Chondrocyte (in vitro differentiated cells): ENCODE measurements at places on chromosomes 6 and 20. TPM values are rescaled to one million over a fixed set of nuclear protein-coding genes. Genes with fewer than 3 reads are reported as not detected.

DNA sequence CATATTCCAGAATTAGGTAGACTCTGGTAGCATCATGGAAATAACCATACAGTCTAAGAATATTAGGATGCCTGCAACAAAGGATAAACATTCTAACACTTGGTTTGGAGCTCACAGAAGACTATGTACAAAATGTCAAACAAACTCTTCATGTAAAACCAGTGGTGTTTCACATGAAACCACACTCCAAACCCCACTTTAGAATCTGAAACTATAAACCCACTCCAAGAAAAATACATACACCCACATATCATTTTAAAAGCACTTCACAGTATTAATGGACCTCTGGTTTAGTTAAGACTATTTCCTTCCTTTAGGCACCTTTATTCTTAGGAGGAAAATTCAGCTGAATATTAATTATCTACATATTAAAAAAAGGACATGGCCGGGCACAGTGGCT is 10.5 kb downstream of the AURKA start:
- DNase-seq, result no peak

GRCh38 chr6:45772886-45773495 is 242.7 kb downstream of the CLIC5 start:
- DNase-seq, result no peak

GRCh38 chr6:65708162-65708561 is 1.1 kb upstream of the EYS start:
- no peak for DNase-seq

- DNase-seq, result no peak
Observed at GRCh38 chr6:162313922-162314660, 413.5 kb downstream of the PRKN start.

- DNase-seq, result no peak
Observed at GRCh38 chr6:39196673-39197091, 32.6 kb downstream of the KCNK5 start.

GRCh38 chr6:167506443-167507301 is 181.8 kb downstream of the TTLL2 start:
- no peak for DNase-seq

DNA sequence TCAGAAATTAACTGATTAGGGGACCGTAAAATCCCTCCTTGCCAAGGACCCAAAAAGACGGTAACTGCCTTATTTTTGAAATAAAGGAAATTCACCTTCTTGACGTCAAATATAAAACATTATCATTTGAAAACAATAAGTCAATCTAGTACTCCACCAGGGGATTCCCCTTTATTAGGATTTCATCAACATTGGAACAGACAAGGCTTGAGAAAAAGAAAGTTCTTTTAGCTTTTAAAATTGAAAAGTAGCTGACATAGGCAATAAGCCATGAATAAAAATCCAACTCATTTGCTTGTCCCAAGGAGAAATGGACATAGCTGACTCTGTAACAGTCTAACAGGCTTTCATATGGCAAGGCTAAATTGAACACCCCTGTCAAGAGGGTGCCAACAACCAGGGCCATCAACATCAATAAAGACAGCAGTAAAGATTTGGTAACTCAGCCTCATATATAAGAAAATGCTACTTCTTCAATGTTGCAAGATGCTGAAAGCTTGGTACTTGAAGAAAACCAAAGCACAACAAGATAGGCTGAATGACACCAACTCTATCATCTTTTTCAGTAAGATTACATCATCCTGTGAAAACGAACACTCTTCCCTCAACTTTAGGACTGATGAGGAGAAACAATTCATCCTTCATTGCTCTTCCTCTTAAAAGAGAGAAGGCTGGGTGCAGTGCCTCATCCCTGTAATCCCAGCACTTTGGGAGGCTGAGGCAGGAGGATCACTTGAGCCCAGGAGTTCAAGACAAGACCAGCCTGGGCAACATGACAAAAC is 121.0 kb upstream of the PRDM1 start:
- no peak for DNase-seq

GRCh38 chr20:39874049-39874893 is 814.8 kb downstream of the MAFB start:
- DNase-seq, result no peak

DNA sequence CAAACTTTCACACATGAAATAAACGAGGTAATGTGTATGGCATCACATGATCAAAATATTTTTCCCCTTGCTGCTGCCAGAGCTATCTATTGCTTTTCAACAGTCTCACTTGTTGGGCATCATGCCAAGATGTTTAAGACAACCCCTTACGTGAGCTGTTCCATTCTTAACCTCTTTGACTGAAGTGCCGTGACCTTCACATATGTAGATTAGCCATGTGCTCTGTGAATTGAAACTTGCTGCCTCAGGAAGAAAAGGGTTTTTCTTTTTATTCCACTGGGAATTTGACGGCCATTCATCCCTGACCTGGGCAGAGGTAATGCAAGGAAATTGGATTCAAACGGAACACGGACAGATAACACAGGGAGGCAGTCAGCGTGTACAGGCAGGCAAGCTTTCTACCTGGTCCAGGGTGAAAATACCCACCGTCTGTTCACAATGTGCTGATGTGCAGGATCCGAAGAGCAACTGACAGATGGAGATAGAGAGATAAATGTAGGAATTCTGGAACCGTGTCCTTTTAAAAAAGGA is 14.2 kb downstream of the ARID1B start:
- DNase-seq, result no peak

DNA sequence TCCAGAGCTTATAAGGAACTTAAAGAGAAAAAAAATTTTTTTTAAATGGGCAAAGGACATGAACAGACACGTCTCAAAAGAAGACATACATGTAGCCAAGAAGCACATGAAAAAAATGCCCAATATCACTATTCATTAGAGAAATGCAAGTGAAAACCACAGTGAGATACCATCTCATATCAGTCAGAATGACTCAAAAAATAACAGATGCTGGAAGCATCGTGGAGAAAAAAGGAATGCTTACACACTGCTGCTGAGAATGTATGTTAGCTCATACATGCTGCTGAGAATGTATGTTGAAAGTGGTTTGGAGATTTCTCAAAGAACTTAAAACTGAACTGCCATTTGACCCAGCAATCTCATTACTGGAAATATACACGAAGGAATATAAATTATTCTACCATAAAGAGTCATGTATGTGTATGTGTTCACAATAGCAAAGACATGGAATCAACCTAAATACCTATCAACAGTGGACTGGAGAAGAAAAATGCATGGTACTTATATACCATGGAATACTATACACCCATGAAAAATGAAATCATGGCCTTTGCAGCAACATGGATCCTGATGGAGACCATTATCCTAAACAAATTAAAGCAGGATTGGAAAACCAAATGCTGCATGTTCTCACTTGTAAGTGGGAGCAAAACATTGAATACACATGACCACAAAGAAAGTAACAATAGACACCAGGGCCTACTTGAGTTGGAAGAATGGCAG is 5.2 kb downstream of the OR11A1 start:
- DNase-seq, result no peak

DNA sequence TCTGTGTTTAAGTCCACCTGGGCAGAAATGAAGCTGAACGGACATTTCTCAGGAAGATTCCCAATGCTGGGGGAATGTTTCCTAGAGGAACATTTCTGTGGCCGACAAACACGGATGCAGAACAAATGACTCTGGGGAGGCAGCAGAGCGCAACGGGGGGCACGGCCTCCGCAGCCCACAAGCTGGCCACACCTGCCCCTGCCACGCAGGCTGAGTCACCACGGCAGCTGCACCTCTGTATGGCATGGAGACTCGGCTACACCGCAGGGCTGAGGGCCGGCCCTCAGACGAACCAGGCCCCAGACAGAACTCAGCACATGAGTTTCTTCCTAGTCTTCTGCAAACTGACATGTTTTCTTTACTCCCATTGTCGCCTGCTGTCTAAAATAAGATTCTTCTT is 10.0 kb upstream of the PRR18 start:
- no peak for DNase-seq

DNA sequence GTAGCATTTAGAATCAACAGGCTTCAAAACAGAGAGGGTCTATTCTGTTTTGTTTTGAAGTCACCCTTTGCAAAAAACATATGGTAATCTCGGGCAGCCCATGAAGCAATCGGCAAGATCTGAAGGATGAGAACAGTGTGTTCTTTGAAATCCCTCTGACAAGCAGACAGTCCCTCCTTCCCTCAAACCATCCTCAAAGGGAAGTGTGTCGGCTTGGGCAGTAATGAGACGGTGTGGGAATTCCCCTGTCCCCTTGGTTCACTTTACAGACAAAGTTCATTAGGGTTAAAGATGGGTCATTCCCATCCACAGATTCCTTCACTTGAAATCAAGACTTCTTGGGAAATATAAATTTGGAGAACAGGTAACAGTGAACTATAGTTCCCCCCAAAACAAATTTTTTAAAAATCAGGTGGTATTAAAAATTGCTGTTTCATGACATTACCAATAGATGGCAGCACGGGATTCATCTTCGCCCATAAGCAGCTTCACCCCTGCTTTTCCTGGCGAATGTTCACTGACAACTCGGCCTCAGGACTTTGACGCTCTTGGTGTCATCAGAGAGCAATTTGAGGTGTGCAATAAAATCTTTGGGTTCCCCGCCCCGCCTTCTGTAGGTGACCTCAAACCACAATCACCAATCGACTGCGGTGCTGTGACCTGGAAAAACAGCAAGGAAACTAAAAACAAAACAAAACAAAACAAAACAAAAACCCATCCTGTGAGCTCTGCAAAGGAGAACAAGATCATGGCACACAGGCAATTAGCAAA is 159.3 kb upstream of the TNFAIP3 start:
- no peak for DNase-seq

DNA sequence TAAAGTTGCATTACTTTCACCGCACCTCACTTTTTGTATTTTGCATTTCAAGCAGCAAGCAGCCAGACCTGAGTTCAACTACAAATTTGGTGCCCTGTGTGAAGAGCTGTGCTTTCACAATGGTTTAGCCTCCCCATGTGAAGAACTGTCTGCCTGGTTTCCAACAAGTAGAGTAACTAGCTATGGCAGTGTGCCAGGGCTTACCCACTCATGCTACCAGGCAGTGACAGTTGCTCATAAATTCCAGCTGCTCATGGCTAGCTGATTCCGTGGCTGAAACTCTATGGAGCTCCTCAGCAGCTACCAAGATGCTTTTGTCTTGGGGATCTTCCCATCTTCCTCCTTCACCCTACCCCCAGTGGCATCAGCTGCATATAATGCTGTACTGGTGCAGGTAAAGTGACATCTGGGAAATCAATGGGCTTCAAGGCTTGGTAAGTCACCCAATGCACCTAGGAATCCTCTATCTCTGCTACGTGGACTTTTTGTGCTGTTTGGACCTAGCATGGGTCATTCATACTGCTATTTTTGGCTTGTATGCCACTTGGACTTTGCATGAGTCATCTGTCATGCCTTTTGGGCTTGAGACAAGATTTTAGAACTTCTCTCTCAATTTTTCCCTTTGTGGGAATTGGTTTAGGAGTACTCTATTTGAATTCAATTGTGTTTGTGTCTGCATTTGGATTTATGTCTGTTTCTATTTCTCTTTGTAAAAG is 176.5 kb upstream of the GJE1 start:
- DNase-seq, result no peak

- no peak for DNase-seq
Observed at GRCh38 chr6:3001773-3002293, 2.1 kb downstream of the NQO2 start.

DNA sequence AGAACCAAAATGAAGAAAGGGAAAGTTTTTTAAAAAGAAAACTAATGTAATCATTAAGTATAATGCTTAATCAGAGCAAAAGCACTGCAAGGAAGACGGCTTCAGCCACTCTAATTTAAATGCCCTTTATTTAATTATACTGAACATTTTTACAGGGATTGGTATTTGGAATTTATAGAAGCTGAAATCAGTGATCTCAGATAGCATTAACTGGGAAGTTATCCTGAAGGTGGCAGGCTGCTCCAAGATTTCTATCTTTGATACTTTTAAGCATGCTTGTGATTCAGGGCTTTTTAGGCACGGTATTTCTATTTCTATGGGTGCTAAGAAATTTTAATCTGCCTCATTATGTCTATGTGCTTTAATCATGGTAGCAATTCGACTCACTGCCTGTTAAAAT is 1.3 kb upstream of the NDUFAF4 start:
- no peak for DNase-seq

DNA sequence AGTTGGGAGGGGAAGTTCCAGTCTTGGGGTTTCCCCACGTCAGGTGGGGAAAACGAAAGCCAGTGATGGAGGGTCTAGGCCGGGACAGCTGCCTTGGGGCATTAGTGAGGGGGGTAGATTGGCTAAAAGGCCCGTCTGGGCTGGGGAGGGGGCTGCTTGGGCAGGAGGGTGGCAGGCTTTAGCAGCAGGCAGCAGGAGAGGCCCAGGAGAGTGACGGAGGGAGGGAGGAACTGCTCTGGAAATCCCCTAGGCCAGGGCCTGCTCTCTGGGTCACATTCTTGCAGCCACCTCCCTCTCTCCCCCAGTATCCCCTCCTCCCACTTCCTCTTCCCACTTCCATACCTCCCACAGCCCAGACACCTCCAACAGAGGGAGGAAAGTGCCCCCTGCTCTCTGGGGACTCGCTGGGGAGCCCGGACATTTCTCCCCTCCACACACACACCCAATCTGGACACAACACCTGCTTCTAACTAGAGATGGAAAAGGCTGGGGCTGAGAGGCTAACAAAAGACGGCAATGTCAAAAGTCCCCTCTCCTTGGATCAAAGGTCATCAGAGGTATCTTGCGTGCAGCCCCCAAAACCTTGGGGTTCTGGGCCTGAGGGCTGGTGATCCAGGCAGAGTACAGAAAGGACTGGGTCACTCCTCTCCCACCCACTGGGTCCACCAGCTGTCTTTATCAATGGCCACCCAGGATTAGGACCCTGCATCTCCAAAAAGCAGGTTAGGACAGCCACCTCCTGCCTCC is 1.8 kb downstream of the NFKBIE start:
- DNase-seq, result peak; percentile 51

GRCh38 chr6:14276071-14276470 is 158.5 kb downstream of the CD83 start:
- DNase-seq, result no peak

DNA sequence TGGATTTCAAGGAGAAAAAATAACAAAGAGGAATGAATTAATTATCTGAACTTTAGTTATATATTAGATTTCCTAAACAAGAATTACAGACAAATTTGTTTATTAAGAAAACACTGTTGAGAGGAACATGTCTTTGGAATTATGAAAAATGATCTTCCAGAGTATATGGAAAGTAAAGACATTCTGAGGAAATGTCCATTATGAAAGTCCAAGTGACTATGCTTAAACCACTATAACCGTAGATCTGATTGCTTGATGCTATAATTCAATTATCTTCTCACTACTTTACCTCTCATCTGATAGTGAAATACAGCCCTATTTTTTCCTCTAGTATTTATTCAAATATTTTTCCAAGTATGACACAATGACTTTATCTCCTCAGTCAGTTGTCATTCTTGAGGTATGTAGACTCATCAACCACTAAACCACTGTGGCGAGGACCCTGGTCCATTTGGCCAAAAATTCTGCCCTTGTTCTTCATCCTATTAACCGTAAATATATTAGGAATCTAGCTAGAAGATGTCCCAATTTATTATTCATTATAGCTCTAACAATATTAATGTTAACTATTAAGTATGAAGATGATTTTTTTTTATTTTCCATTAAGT is 37.3 kb upstream of the AHI1 start:
- no peak for DNase-seq

C4B gene
- total RNA-seq, result 7.3 to 10.3 TPM (median 9.6 TPM) in 3 replicates

ADRM1 gene
- total RNA-seq, result 83.0 to 94.7 TPM (median 87.2 TPM) in 3 replicates

BMP2 gene
- total RNA-seq, result 0.85 to 1.1 TPM (median 0.92 TPM) in 3 replicates

WFDC10B gene
- total RNA-seq, result not detected in 3 replicates

OTOR gene
- not detected in 3 replicates for total RNA-seq

PRPF6 gene
- 49.0 to 56.6 TPM (median 49.5 TPM) in 3 replicates for total RNA-seq

YIPF3 gene
- 131 to 142 TPM (median 133 TPM) in 3 replicates for total RNA-seq

INSM1 gene
- total RNA-seq, result not detected in 3 replicates

NKX2-4 gene
- not detected in 3 replicates for total RNA-seq

ALDH8A1 gene
- total RNA-seq, result 0.18 to 0.40 TPM (median 0.39 TPM) in 3 replicates

HSPA12B gene
- 0.10 to 0.26 TPM in 2 of 3 replicates, not detected in the other for total RNA-seq

HCK gene
- not detected in 3 replicates for total RNA-seq

KCNQ2 gene
- total RNA-seq, result not detected in 3 replicates
